Muscle of leg (tissue), 16 donors: ENCODE measurements at places on chromosomes 16 and 17.

DNA sequence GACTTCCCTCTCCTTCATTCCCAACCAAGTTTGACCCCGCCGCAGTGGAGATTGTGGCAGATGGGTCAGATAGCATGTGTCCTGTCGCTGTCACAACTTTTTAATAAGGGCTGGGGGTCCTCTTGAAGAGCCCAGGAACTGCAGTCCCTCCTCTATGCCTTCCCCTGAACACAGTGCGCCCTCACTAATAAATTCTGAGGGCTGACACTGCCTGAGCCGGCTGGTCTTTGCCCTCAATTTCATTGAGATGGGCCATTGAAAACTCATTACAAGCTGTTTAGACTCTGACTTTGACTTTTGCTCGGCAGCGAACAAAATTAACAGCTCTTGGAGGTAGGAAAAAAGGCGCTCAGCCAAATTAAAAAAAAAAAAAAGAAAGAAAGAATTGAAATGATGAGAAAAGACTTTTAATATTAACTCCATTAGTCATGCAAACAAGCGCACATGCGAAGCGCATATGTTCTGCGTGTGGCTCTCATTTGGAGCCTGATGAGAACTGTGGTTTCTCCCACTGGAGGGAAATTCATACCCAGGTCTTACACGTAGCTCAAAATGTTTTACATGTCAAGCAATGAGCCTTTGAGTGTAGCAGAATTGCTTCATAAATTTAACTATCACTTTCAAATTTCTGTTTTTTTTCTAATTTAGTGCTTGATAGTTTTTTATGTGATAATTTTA is 704.7 kb downstream of the WWOX start:
- no peak for DNase-seq

GRCh38 chr16:86806838-86807351 is 228.5 kb downstream of the FOXL1 start:
- DNase-seq: peak; percentile 22

- no peak for DNase-seq
Observed at GRCh38 chr16:10485159-10485558, 95.2 kb downstream of the EMP2 start.

DNA sequence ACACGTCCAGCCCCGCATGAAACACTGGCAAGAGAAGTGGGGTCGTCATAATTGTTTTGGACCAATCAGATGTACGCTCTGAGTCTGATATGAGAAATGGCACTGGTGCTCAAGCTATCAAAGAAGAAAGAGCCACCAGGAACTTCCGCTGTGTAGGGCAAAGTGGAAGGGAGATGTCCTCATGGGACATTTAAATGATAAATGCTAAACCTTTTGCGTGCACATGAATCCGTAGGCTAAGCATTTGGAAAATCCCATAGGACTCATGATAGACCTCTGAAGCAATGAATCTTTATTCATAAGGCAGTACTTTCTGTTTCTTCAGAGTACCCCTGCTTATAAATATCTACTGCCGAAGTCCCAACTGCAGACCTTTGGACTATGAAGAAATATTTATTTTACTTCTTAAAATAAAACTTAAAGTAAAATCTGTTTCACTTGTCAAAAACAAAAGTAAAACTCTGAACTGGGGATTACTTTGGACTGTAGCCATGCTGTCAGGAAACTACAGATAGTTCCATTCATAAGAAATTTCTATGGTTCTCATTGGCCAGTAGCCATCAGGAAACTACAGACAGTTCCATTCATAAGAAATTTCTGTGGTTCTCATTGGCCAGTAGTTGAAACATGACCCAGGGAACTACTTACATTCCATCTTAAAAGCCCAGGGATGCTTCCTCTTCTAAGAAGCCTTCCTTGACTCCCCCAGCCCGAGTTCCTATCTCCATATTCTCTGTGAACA is 335.1 kb downstream of the HS3ST4 start:
- DNase-seq: peak; percentile 72

GRCh38 chr17:44086364-44087311 is 16.1 kb downstream of the G6PC3 start:
- DNase-seq: no peak
